GM18507 (cell line): ENCODE measurements at places on chromosomes 3 and 15.

DNA sequence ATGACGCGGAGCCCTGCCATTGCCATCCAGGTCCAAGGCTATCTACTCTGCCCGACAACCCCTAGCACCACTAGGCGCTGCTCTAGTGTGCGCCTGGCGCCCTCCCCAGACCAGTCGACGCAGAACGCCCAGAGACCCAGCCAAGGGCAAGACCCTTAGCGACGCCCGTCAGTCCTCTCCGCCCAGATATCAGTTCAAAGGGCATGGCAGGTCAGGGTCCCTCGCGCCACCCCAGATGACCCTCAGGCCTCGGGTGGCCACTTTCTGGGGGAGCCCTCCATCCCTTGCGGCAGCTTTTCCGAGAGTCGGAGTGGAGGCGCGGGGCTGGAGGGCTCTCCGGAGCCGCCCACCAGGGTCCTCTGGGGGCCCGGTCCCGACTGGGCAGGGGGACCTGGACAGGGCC, 371 bp upstream of the CLSTN2 start:
- no peak for DNase-seq

GRCh38 chr3:6301626-6302025, 559.3 kb upstream of the GRM7 start:
- no peak for DNase-seq

DNA sequence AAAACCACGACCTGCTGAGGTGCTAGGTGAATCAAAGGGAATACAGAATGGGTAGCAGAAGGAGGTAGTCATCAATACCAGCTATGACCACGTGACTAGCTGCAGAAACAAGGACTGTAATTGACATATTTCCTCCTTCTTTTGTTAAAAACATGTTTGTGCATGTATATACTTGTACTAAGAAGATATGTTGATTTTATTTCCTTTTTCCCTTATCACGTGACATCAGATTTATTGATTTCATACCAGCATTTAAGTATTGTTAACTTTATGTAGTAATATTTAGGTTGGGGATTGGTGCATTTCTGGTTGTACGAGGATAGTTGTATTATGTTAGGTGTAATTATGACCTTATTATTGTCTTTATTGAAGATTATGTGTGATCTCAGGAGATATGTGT, 36.2 kb downstream of the PEX5L start:
- no peak for DNase-seq

GRCh38 chr15:44029940-44030568, 165.0 kb downstream of the FRMD5 start:
- no peak for DNase-seq

DNA sequence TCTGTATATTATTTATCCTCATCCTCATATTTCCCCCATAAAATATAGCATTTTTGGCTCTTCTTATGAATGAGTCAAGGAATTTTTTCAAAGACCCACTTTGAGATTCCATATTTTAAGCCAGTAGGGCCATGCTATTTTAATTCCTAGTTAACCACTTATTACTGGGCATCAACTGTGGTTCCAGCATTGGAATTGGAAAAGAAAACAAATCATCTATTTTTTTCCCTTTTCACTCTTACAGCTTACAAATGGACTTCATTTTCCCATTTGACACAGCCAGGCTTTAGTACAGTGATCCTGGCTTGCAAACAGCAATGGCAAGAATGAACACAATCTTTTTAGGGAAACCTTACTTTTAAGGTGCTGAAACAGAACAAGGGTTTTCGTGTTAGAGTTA, 19.4 kb upstream of the PLCL2 start:
- DNase-seq = no peak

DNA sequence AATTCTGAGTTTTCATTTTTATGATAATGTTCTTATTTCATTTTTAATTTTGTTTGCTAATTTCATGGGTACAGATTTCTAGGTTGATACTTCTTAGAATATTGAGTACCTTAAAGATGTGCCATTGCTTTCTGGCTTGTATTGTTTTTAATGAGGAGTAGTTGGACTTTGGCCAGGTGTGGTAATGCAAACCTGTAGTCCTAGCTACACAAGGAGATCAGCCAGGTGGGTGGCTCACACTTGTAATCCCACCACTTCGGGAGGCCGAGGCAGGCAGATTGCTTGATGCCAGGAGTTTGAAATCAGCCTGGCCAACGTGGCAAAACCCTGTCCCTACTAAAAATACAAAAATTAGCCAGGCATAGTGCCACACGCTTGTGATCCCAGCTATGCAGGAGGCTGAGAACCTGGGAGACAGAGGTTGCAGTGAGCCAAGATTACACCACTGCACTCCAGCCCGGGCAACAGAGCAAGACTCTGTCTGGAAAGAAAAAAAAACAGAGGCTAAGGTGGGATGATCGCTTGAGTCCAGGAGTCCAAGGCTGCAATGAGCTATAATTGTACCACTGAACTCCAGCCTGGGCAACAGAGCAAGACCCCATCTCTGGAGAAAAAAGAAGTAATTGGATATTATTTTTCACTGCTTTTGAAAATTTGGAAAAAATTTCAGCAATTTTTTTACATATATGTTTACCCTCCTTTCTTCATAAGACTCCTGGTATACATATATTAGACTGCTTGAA, 198.0 kb downstream of the ALCAM start:
- no peak for DNase-seq

DNA sequence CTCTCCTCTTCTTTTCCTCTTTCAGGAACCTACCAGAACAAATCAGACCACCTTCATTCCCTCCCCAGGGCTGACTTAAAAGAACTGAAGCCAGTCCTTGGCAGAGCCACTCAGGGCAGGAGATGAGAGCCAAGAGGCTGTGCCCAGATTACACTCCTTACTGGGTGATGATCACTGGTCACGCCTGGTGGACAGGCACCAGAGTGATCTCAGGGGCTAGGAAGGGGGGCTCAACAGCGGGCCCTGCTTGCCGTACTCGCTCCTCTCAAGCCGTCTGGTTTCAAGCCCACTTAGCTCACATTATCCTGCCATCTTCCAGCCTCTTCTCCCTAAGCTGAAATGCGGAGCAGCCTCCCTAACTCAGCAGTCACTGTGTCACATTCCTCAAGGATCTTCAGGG, 1.7 kb upstream of the FAH start:
- DNase-seq = no peak

- no peak for DNase-seq
Observed at GRCh38 chr15:70016511-70016994, 81.2 kb downstream of the TLE3 start.

DNA sequence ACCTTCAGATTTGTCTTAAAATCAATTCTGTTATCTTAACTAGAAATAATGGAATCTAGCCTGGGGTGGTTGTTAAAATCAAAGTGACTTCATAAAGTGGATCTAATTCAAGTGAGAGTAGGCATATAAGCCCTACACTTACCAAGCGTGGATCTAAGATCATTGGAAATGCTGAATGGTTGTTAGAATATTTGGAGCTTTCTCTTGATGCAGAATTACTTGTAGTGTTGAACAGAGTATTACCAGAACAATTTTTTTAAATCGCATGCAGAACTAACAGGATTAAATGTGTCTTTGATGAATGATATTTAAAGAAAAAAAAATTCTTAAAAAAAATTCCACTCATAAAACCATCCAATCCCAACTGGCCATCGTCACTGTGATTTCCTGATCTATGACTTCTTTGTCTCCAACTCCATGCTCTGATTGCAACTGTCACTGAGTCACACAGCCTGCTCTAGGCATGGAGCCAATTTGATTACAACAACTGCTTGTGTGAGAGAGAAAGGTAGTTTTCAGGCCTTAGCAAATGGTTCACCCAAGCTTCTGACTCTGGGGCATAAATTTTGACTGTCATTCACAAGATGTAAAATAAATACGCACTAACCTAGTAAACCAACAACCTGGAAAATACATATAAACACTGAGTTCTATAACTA, 25.9 kb upstream of the SPRED1 start:
- DNase-seq = no peak

DNA sequence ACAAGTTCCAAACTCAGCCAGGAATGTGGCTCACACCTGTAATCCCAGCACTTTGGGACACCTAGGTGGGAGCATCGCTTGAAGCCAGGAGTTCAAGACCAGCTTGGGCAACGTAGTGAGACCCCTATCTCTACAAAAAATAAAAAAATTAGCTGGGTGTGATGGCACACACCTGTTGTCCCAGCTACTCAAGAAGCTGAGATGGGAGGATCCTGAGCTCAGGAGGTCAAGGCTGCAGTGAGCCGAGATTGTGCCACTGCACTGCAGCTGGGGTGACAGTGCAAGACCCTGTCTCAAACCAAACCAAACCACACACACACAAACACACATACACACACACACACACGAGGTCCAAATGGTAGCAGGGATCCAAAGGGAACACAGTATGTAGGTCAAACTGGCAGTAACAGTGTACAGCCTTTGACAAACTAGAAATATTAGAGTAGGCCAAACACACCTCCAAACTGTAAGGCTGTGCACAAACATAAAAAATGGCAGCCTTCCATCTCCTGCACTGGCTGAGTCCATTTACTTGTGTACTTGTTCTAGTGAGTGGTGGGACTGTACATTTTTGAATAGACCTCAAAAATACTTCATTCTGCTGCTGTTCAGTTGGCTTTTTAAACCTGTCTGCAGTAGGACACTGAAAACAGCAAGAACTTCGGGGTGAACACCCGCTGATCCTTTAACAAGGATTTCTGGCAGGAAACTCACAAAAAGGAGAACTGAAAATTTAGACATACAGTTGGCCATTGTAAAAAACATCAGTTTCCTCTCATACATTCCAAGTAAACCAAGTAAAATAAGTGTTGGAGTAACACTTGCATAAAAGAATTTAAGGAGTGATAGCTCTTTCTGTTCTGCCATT, 33.6 kb downstream of the INTS14 start:
- DNase-seq = no peak

- no peak for DNase-seq
Observed at GRCh38 chr3:168975576-168975975, 687.9 kb downstream of the MECOM start.

GRCh38 chr3:171088964-171089754, 62.6 kb upstream of the SLC2A2 start:
- no peak for DNase-seq

- no peak for DNase-seq
Observed at GRCh38 chr3:56253941-56254665, 214.2 kb downstream of the ERC2 start.

DNA sequence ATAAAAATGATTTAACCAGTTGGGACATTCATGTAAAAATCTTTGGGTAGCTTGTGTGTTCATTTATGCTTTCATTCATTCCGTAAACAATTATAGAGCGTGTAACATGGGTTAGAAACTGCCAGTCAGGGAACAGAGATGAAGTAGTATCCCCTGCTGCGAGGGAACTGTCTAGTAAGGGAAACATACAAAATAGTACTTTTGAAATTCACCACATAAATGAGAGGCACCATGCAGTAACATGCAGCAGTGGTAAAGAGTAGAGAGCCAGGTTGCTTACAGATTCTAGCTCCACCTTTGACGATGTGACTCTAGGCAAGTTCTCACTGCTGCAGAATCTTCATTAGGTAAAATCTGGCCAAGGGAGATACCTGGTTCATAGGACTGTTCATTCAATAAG, 938 bp downstream of the DZIP3 start:
- no peak for DNase-seq

- DNase-seq = no peak
Observed at GRCh38 chr3:151276687-151277042, 1.7 kb downstream of the P2RY14 start.

DNA sequence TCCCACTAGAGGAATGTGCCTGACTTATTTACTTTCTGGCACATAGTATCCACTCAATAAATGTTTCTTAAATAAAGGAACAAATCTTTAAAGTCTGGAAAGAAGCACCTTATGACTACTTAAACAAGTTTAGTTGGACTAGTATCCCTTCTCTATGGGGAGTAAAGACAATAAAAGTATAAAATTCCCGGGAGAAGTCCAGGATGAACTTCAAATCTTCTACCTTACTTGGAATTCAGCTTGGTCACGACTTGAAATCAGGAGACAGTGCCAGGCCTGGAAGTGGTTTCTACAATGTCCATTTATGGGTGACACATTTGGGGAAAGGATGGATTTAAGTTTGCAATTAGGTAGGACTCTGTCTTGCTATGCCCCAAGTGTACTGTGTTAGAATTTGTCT, 196.5 kb downstream of the NR1D2 start:
- DNase-seq = no peak

DNA sequence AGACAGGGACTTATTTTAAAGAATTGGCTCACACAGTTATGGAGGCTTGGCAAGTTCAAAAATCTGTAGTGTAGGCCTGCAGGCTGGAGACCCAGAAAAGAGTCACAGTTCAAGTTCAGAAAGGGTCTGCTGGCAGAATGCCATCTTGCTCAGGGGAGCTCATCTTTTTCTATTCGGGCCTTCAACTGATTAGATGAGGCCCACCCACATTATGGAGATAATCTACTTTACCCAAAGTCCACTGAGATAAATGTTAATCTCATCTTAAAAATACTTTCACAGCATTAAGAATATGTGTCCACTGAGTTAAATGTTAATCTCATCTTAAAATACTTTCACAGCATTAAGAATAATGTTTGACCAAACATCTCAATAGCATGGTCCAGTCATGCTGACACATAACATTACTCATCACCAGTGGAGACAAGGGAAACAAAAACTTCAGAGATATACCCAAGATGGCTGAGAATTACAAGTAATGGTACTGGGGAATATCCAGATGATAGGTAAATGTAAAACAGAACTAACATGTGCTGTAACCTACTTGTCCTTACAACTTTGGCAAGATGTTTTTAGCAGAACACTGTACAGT, 74.3 kb upstream of the STAC start:
- no peak for DNase-seq

DNA sequence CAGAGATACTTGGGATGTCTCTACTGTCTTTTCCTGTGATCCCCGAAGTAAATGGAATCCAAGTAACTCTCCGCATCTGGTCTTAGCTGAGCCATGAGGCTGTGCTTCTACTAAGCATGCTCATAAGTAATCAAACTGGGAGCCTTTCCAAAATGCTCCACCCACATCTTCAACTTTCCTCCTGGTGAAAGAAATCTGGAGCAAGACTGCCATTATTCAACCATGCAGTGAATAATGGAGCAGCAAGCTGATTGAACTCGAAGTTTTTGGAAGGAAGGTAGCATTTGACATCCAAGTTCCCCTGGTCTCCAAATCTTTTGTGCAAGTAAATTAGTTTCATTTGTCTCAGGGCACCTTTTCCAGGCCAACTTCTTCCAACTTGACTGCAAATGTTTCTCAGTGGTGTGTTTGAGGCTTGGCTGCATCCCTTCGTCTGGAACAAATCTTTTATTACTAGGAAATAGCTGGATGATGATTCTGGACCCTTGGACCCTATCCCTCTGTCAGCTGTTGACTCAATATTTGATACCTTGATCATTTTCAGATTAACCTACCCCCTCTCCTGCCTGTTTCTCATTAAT, 19.4 kb downstream of the GXYLT2 start:
- no peak for DNase-seq

- DNase-seq = no peak
Observed at GRCh38 chr3:173568623-173569022, 171.1 kb downstream of the NLGN1 start.

- no peak for DNase-seq
Observed at GRCh38 chr3:64915778-64916177, 228.0 kb upstream of the ADAMTS9 start.

GRCh38 chr15:60115579-60116380, 111.7 kb downstream of the FOXB1 start:
- DNase-seq = no peak
